ENCODE measurements at places on chromosomes 11 and 22.

DNA sequence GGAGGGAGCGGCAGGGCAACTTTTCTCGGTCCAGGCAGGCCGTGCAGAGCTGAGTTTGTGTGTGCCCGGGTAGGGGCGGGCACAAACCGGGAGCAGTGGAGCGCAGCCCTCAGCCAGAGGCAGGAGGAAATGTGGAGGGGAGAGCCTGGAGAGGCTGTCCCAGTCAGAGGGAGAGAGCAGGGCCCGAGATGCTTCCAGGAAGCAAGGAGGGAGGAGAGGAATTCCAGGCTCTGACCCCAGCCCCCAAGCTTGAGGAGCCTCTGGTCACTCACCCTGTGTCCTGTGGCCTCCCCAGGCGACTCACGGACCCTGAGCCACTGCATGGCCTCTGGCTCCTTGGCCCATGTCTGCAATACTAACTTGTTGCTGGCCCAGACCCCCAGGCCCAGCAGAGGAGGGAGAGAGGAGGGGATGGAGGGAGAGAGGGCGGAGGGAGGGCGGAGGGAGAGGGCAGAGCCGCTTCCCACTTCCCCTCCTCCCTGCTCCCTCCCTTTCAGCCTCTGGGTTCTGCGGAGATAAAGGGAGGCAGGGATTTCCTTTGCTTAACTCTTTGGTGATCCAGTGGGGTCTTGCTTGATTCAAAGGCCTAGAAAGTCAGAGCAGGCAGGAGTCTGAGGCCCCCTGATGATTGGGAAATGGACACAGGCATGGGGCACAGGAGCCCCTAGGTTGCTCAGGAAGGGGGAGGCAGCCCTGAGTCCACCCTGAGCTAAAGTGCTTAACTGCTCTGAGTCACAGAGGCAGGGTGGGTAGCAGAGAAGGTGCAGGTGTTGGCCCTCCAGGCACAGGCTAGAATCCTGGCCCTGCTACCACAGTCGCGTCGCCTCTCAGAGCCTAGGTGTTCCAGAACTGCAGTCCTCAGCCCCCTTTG lies at the start of gene C1QTNF6:
C1QTNF6 (minus strand) TSS at position 357 of the 871 bp plus-strand sequence; CDS start at position 323, 34 bp downstream.
- DNase-seq = no peak

GRCh38 chr11:102794382-102794781 lies 3.6 kb downstream of the MMP1 start:
- peak; percentile 10 for DNase-seq

DNA sequence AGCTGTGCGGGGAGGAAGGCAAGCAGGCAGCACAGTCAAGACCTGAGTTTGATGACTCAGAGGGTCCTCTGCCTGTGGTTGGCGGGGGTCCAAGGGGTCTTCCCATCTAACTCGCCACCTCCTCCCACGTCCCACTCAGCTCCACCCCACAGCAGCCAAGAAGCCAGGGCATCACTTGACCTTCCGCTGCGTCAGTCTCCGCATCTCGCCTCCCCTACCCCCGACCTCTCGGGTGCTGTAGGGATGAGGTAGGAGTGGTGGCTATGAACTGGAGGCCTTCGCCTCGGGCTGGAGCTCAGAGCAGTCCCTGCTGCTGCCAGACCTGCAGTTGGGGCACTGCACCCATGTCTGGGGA lies 90.6 kb downstream of the CDKN1C start:
- DNase-seq = no peak

DNA sequence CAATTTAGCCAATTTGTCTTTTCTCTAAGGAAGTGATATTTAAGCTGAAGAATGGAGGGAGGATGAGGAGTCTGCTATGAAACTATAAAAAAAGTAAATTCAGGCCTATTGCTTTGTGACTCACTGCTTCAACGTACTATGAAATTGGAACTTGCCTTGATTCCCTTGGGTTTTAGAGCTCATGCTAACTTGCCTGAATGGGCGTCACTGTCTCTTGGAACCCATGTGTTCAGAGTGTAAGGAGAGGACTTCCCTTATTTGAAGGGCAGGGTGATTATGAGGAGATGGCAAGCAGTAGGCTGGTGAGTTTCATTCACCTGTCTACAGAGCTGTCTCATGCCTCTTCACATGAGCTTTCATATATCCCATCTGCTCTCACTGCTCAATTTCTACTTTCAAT lies 28.7 kb upstream of the WT1 start:
- DNase-seq = no peak

GRCh38 chr11:96306933-96307775 lies 35.8 kb downstream of the MAML2 start:
- DNase-seq = peak; percentile 99

DNA sequence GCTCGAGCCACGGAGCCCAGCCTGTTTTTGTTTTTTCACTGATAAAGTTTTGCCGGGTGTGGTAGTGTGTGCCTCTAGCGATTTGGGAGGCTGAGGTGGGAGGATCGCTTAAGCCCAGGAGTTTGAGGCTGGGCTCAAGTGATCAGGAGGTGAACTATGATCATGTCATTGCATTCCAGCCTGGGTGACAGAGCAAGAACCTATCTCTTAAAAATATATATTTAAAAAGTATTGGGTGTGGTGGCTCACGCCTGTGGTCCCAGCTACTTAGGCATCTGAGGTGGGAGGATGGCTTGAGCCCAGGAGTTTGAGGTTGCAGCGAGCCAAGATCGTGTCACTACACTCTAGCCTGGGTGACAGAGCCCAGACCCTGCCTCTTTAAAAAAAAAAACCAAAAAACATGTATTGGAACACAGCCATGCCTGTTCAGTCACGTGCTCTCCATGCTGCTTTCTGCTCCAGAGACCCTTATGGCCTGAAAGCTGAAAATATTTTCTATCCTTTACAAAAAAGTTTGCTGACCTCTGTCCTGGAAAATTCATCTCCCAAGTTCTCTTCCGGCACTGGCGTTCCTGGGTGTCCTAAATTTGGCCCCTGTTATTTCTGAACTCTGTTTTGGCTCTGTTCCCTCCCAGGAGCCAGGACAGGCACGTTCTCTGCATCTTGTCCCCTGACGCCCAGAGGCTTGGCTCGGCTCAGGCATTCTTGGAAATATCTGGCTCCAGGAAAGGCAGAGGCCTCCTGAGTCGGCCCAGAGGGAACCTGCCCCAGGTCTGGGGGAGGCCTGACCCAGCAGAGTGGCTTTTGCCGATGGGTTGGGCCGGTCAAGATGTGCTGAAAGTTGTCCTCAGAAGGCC lies 61.3 kb upstream of the PPP6R3 start:
- DNase-seq = no peak

GRCh38 chr22:41405588-41405987 lies 23.8 kb downstream of the TEF start:
- no peak for DNase-seq

DNA sequence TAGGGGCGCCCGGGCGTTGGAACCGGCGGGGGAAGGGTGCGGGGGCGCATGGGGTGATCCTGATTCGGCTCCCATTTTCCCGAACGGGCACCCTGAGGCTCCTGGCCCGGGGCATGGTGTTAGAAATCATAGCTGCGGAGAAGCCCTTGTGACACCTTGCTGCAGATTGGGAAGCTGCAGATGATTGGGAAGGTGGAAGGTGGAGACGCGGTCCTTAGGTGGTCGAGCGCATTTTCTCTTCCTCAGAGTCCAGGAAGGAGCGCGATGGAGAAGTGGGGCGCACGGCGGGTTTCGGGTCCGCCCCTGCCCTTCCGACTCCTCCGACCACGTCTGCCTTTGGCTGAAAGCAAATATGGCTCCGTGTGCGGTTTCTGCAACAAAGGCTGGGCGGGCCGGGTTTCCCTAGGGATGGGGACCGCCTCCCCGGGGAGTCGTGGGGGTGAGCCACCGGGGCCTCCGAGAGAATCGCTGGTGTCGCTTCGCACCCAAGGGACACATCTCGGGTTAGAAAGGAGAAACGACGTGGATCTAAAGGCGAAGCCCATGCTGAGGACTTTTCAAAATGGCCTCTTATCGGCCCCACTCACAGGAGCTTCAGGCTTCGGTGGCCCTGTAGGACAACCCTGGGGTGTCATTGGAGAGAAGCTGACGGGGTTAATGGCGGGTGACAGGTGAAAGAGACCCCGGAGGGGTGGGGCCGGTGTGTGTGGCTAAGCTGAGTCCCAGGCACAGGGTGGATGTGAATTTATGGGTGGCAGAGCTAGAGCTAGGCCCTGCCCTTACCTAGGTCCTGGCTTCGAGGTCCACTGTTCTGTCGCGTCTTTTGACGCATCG lies 707 bp upstream of the FTH1 start:
- peak; percentile 20 for DNase-seq

GRCh38 chr11:125315079-125315740 lies 150.7 kb downstream of the PKNOX2 start:
- peak; percentile 37 for DNase-seq

DNA sequence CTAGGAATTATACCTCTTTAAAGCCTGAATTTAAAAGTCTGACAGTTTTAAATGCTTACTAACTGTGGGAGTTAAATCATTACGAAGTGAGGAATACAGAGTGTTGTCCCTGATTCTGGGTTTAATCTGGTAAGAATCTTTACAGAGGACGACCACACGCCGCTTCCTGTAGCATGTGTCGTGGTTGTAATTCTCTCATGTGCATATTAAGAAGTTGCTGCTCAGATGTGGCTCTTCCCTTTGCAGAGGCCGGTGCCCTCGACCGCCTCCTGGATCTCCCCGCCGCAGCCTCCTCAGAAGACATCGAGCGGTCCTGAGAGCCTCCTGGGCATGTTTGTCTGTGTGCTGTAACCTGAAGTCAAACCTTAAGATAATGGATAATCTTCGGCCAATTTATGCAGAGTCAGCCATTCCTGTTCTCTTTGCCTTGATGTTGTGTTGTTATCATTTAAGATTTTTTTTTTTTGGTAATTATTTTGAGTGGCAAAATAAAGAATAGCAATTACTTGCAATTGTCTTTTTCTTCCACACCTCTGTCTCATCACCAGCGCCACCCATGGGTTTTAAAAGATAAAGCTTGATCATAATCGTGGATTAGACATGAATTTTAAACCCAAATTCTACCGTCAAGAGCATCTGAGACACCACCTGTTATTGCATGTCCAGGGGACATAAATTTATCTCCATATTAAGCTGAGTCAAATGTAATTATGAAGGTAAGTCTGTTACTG lies 6.5 kb downstream of the GAL start:
- no peak for DNase-seq

GRCh38 chr11:70527429-70528045 lies 129.2 kb downstream of the CTTN start:
- no peak for DNase-seq

GRCh38 chr22:38062791-38063190 lies 5.6 kb downstream of the PICK1 start:
- no peak for DNase-seq

DNA sequence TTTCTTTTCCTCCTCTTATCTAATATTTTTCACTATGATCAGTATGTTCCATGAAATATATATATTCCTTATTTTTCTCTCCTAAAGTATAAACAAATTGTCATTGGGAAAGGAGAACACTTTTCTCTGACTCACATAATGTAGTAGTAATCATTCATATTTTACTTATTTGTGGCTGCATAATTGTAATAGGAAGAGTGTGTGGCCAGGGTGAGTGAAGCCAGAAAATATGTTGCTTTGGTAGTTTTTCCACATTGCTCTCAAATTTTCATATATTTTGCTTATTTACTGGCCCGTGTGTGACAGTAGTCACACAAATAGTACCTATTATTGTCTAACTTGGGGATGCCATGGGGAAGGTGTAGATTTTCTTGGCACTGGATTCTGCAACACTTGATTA lies 172.1 kb downstream of the DYNC2H1 start:
- DNase-seq = no peak

DNA sequence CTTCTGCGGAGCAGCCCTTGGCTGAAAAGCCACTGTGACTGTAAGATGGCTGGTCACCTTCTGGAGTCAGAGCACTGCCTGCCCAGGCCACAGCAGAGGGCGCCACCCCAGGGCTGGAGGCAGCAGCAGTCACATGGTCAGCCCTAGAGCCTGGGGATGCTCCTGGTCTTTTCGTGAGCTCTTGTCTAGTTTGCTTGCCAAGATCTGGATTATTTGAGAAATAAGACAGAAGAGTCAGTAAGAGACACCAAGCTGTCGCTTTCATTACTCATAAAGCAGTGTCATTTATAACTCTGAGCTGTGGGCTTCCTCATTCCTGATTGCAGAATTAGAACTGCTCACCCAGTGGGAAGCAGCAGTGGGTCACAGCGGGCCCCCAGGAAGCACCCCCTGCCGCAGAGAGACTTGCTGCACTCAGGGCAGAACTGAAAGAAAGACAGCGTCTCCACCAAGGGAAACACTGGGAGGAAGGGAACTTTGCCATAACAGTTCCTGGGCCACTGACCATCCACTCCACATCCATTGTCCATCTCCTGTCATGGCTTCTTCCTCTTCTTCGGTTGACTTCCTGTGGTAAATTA lies 56.7 kb downstream of the PPP6R2 start:
- no peak for DNase-seq

DNA sequence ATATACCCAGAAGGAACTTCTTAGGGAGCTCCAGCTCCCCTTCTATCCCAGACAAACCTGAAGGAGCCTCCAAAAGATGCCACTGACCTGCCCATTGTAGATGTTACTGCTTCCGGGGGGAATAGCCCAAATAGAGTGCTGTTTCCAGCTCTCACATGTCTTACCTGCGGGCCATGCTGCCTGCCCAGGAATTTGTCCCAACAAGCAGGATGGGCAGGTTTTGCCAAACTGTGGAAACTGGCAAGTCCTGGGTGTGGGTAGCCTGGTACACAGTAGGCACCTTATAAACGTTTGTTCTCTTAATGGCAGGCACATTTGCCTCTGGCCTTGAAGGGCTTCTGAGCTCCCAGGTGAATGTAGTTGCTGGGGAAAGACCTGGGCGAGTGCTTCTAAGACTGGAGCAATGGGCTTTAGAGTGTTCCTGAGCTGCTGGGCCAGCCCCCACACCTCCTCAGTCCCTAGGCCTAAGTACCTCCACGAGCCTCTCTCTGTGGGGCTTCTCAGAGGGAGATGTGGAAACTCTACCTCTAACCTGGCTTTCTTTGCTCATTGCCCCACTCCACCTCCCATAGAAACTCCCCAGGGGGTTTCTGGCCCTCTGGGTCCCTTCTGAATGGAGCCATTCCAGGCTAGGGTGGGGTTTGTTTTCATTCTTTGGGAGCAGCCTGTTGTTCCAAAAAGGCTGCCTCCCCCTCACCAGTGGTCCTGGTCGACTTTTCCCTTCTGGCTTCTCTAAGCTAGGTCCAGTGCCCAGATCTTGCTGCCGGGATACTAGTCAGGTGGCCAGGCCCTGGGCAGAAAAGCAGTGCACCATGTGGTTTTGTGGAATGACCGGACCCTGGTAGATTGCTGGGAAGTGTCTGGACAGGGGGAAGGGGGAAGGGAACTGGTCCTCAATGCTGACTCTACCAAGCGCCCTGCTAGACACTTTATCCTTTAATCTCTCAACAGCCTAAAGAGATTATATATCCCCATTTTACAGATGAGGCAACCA lies 37.2 kb downstream of the LIMK2 start:
- DNase-seq = no peak
